ENCODE measurements at places on chromosomes 3 and 15.

DNA sequence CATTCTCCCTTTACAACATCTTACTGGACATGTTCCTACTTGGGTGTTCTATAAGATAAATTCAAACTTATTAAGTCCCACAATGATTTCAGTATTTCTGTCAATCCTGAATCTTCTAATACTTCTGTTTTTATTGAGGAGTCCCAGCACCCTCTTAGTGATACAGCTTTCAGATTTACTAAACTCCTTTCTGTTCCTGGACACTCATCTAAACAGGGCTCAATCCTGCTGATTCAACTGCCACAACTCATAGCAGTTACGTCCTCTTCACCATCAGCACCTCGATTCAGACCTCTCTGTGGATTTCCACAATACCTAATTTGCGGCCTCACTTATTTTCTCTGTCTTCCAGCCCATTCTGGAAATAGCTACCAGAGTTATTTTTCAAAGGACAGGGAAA, 101.6 kb downstream of the KCNMB2 start:
- DNase-seq, result no peak

GRCh38 chr3:170623524-170623923, 37.6 kb upstream of the SLC7A14 start:
- DNase-seq, result no peak

GRCh38 chr3:181698263-181698954, 13.3 kb upstream of the SOX2 start:
- no peak for DNase-seq

GRCh38 chr15:38421069-38421690, 32.7 kb upstream of the FAM98B start:
- no peak for DNase-seq

DNA sequence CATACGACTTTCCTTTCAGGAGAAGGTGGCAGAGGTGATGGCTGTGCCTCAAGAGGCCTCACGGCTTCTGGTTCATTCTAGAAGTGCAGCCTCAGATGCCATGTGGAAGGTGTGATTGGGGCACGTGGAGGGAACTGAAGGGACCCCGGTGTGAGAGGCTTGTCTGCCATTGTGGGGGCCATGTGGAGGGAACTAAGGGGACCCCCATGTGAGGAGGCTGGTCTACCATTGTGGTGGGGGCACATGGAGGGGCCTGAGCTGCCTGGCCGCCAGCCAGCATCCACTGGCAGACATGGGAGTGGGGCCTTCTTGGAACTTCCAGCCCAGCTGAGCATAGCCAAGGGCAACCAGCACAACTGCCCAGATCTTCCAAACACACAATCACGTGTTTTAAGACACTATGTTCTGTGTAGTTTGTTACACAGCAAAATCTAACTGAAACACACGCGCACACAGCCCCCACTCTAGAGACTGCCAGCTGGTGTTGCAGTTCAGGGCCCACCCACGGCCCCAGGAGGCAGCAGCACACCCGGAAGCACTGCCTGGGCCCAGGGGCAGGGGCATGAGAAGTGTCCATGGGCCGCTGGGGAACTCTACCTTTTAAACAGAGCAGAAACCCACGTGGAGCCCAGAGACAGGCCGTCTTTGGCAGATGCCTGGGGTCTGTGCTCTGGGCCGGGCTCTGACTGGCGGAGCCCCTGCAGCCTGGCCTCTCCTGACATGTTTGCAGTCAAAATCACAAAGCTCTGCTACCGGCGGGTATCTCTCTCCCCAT, 66.8 kb downstream of the IQSEC1 start:
- no peak for DNase-seq

- no peak for DNase-seq
These were observed 4.5 kb upstream of the ZXDC start for GRCh38 chr3:126480206-126480605.

- no peak for DNase-seq
These were observed 128.4 kb downstream of the IGF1R start for GRCh38 chr15:98776607-98777281.

GRCh38 chr15:94182883-94183282, 48.5 kb upstream of the MCTP2 start:
- no peak for DNase-seq

Data from stimulated activated CD8-positive, alpha-beta memory T cell treated with anti-CD3 and anti-CD28 coated beads, Interleukin-7, amount 100 ng/mL, for 1 hour (primary cell).